ENCODE measurements at places on chromosomes 5 and 9.

DNA sequence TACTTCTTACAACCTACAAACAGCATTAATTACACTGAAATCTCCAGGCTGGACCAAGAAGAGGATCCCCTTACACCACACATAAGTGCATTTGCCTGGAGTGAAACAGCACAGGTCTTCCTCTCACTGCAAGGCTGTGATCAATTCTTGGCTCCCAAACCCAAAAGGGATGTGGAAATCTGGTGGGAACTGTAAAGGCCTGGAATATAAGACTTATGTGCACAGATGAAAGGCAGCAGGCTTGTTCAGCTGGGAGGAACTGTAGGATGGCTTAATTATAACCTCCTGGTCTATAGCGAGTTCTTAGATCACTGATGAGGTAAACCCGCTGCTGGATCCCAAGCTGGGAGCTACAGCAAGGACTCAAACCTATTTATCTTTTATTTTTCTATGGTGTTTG, 182.9 kb upstream of the TNC start:
- DNase-seq: no peak

GRCh38 chr5:21254161-21254560, 1266.2 kb upstream of the CDH18 start:
- no peak for DNase-seq

GRCh38 chr5:127396490-127397155, 106.0 kb downstream of the MEGF10 start:
- DNase-seq: no peak

GRCh38 chr9:123611226-123611625, 255.2 kb downstream of the CRB2 start:
- DNase-seq: no peak

GRCh38 chr9:110048976-110049698, 158.8 kb downstream of the C9orf152 start:
- no peak for DNase-seq

DNA sequence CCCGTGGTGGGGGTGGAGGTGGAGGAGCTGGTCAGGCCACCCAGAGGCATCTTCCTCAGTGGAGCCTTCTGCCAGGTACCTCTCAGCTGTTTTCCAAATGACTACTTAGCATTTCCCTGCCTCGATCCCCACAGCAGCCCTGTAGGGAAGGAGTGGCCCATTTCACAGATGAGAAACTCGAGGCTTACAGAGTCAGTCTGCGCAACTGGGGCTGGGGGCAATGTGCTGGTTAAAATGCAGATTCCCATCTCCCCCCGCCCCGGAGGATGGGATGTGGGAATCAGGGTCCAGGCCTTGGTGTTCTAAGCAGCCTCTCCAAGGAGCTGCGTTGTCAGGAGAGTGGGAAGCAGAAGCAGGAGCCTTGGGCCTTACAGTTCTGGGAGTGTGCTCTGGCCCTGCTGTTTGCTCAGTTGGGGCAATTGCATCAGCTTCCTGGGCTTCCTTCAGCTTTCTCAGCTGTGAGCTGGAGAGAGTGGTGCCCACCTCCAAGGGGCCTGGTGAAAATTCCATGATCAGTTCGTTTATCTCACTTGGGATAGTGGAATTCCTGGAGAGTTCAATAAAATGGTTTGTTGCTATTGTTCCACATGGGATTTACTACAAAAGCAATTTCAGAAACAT, 19.4 kb downstream of the ERGIC1 start:
- no peak for DNase-seq

DNA sequence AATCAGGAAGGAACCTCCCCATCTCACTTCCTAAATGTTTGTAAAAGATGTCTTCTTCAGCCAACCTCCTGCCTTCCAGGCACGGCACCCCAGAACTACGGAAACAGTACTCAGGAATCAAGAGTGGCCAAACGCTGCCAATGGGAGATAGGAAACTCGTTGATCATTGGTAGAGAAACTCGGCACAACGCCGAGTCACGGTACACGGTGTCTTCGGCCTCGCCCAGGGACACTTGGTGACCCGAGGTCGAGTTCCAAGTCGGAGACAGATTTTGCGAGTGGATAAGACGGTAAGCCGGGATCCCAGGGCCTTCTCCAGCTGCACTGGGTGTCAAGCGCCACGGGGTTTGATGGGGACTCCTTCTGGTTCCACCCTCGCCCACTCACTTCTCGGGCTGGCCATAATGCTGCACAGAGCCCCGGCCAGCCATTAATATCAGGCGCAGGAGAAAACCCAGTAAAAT, 343 bp downstream of the KIAA0825 start:
- peak; percentile 48 for DNase-seq

DNA sequence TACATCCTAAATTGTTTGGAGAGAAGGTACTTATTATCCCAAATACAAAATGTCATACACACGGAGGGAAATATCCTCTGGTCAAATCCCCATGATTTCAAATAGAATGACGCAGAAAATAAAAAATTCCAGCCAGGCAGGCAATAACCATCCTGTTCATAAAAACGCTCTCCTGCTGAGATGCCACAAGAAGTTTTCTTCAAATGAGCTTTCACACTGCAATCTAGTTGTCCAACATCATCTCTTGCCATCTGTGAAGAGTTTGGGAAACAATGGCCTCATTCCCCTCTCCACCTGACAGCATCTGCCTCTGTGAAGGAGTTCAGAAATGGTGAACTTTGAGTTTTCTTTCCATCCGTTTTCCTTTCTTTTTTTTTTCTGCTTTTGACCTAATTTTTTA, 83.3 kb upstream of the SLC30A5 start:
- no peak for DNase-seq

DNA sequence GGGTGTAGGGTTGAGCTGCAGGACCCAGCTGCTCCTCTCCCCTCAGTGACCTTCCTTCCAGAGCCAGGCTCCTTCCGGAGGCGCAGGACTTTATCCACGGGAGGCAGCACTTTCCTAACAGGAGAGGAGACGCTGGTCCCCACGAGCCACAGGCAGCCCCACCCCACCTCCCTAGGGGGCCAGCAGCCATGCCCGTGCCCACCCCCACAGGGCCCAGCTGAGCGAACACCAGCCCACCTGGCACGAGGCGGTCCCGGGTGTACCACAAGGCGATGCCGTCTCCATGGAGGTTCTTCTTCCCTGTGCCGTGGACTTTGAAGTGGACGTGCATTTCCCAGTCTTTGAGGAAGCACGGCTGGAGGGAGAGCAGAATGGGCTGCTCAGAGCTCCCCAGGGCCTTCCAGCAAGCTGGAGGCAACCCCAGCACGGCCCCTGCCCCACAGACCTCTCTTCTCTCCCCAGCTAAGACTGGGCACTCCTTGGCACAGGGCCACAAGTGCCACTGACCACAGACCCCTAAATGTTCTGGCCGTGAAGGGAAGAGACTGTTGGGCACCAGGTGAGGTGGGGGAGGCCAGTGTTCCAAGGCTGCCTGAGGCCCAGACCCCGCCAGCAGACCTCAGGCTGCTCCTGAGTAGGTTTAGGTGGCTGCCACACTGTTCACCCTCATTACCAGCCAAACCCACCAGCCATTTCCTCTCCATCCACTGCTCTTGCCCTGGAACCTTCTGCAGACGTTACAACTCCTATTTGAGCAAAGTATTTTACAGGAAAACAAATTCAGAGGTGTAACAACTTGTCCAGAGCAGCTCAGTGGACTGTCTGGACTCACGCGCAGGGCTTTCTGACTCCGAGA, 13.0 kb downstream of the LMAN2 start:
- DNase-seq: no peak

DNA sequence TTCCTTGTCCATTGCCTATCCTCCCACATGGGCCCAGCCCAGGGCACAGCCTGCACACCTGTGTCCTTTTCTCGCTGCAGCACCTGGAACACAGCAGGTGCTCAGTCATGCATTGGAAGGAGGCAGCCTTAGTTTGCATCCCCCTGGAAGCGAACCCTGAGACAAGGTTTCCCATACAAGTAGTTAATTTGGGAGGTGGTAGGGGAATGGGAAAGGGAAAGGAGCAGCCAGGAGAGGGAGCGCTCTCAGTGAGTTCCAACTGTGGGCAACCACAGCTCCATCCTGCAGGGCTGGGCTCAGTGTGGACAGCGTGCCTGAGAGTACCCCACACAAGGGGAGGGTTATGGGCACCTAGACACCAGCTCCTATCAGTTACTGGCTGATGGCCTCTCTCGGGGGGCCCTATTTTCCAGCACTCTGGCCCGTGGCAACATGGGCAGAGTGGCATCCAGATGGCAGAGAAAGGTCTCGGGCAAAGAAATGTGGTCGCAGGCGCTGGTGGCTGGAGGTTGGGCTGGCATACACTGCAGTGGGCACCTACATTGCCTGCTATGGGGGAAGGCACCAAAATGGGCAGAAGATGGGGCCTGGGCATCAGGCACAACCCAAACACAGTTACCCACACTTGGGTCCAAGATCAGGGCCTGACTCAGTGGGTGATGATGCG, 50.1 kb downstream of the TSPAN17 start:
- no peak for DNase-seq

Data from hypothalamus (tissue), 51 donors.